CD4-positive, alpha-beta T cell treated with Interleukin-21 for 1 hour (primary cell): ENCODE measurements at places on chromosomes 11 and 22.

DNA sequence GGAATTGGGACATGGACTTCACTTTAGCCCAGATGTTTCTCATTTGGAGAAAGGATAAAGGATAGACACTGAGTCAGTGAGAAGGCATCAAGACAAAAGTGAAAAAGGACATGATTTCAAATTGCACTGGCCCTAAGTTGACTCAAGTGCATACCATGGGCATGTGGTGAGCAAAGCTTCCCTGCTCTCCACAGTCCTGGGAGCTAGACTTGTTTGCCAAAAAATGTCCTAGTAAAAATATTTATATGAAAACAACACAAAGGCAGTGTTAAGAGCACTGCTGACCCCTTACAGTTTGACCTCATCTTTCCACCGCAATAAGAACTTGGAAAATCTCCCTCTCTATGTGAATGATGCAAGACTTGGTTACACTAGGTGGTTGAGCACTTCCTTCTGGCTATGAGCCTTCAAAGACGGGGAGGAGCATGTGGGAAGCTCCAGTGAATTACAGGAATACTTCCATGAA lies 46.5 kb upstream of the FIBIN start:
- DNase-seq: no peak

GRCh38 chr11:35559949-35560348 lies 34.5 kb upstream of the PAMR1 start:
- no peak for DNase-seq

GRCh38 chr11:45152740-45153595 lies 6.5 kb downstream of the PRDM11 start:
- DNase-seq: no peak

- DNase-seq: no peak
Observed at GRCh38 chr22:37218399-37218770, 6.1 kb upstream of the SSTR3 start.

DNA sequence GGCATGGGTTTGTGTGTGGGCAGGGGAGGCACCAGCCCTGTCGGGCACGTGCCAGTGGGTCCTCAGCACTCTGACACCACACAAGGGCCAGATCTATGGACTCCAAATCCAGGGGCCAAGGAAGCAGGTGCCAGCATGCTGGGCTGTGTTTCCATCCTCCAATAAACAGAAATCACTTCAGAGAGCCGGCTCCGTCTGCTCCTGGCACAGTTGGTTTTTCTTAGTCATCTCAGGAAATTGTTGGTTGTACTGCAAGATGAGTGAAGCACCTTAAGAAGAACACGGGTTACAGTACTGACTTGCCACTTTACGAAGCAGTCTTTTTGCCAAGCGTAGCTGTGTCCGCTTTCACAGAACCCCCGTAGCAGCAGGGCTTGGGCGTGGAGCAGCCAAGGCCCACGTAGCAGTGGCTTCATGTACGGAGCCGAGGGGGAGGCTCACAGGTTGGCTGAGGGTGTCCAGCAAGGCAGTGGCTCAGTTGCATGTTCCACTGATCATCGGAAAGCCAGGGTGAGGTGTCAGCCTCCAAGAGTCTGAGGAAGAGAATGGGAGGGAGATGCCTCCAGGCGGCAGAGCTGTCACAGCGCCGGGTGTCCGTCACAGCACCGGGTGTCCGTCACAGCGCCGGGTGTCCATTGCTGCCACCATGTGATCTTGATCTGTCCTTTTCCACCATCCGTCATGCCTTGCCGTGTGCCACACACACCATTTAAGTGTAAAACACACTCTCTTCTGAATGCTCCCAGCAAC lies 314.9 kb downstream of the CTTN start:
- no peak for DNase-seq

DNA sequence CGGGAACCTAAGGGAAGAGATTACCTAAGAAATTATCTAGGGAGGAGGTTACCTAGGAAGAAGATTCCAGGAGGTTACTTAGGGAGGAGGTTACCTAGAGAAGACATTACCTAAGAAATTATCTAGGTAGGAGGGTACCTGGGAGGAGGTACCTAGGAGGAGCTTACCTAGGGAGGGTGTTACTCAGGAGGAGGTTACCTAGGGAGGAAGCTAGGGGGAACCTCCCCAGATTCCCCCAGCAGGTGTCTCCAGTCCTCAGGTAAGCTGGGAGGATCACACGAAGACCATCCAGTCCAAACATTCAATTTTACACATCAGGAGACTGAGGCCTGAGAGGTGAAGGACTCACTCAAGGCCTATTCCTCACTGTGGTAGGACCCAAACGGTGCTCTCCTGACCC lies 482.8 kb downstream of the TBC1D22A start:
- DNase-seq: no peak

- no peak for DNase-seq
Observed at GRCh38 chr22:31895411-31896123, 48.8 kb upstream of the YWHAH start.

- DNase-seq: no peak
Observed at GRCh38 chr11:12989428-12990161, 19.5 kb upstream of the RASSF10 start.

DNA sequence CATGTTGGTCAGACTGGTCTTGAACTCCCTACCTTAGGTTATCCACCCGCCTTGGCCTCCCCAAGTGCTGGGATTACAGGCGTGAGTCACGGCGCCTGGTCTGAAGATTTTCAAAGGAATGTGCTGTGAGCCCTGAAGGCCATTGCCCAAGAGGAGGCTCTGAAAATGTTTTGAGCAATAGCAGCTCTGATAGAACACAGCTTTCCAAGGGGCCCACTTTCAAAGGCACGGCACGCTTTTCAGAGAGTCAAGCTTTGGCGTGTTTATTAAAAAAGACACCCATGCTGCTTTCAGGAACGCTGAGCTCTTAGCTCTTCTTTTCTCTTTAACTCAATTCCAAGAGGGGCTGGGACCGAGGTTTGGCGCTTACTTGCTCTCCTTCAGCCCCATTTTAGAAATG lies 73.8 kb upstream of the CDON start:
- DNase-seq: no peak

- DNase-seq: no peak
Observed at GRCh38 chr11:12024254-12024926, 16.0 kb upstream of the DKK3 start.

DNA sequence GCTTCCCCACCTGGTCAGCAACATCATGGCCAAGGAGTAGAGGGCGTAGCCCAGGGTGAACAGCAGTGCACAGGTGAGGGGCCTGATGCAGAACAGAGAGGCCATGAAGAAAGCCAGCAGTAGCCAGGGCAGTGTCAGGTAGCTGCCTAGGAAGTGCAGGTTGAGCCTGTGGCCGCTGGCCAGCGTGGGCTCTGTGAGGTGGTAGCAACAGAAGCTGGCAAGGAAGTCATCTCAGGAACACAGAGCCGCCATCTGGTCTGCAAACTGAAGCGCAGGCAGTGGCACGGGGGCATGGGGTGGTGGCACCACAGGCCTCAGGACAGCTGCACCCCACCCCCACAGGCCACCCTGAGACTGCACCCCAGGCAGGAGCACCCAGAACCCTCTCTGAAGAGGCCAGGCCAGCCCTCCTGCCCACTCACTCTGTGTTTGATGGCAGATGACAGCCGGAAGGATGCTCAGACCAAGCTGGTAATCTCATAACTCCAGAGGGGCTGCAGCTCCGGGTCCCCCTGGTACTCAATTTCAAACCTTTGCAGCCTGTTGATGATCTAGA lies 95.3 kb downstream of the MED15 start:
- no peak for DNase-seq

GRCh38 chr22:38437416-38437815 lies 17.6 kb downstream of the KCNJ4 start:
- DNase-seq: no peak

DNA sequence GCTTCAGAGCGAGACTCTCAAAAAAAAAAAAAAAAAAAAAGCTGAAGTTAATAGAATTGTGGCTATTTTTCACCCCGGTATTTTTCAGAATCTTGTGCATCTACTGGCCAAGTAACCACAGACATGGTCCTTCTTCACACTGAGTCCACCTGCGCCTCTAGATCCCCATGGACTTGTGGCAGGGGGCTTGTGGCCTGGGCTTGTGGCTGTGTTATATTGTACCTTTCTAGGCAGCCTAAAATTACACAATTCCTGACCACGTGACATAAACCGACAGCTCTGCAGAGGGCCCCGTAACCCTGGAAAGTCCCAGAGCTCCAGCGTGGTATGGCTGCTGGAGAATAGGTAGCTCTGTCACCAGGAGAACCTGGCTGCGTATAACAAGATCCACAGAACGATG lies 10.9 kb upstream of the NAALADL1 start:
- no peak for DNase-seq
